Thyroid gland (tissue), 4 donors: ENCODE measurements at places on chromosomes 6 and 20. TPM values are rescaled to one million over a fixed set of nuclear protein-coding genes. Genes with fewer than 3 reads are reported as not detected.

B3GALT4 gene
- total RNA-seq: 10.5 TPM

DNA sequence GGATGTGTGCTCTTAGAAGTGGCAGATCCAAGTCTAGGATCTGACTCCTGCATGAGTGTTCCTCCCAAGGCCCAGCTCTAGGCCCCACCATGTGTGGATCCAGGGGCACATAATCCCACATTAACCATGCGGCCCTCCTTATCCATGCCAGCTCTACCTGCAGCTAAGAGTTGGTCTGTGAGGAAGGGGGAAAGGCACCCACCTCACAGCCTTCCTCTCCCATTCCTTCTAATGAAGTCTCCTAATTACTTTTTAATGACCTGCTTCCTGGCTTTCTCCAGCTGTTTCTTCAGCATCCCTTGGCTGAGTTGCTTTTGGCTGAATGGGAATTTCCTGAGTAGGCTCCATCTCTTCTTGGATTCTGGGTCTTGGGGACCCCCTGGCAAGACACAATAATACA lies 52.2 kb downstream of the NPEPL1 start:
- DNase-seq: no peak

ARMC2 gene
- 7.1 TPM for total RNA-seq

GRCh38 chr6:93974332-93974731 lies 555.0 kb upstream of the EPHA7 start:
- no peak for DNase-seq

DNA sequence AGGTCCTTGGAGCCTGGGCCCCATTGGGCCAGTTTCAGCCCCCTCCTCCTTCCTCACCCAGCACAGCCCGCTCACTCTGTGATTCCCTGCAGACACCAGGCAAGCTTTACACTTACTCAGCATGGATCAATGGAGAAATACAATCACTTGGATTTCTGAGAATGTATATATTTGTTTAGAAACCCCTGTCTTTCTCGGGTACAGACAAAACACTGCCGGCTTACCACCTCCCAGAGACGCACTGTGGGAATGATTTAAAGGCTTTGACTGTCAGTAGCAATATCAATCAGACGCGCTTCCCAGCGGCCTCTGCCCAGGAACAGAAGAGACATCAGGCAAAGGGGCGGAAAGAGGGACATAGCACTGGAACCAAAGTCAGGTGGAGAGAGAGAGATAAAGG lies 186.5 kb downstream of the MAFB start:
- no peak for DNase-seq

GRCh38 chr20:25318471-25319240 lies 70.8 kb downstream of the PYGB start:
- DNase-seq: no peak
